ENCODE measurements at places on chromosomes 13 and 19.

GRCh38 chr19:47063874-47064273 lies 15.4 kb upstream of the TMEM160 start:
- DNase-seq: no peak

- no peak for DNase-seq
Measured at GRCh38 chr19:51784922-51785690, 9.9 kb upstream of the FPR3 start.

DNA sequence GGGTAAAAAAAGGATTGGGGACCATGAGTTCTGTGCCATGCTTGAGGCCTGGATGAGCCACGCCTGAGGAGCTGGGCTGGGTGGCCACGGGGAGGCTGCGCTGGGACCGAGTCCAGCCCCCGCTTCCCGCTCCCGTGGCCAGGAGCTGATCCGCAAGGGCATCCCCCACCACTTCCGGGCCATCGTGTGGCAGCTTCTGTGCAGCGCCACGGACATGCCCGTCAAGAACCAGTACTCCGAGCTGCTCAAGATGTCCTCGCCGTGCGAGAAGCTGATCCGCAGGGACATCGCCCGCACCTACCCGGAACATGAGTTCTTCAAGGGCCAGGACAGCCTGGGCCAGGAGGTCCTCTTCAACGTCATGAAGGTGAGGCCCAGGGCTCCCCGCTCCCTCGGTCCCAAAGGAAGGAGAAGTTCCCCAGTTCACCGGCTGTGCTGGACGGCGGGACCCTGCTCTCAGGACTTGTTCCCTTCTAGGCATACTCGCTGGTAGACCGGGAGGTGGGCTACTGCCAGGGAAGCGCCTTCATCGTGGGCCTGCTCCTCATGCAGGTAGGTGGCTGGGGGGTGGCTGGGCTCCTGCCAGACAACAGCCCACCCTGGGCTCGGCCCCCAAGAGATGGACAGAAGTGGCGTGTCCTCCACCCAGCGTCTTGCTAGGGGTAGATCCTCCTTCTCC lies 18.9 kb downstream of the EVI5L start:
- DNase-seq: no peak

DNA sequence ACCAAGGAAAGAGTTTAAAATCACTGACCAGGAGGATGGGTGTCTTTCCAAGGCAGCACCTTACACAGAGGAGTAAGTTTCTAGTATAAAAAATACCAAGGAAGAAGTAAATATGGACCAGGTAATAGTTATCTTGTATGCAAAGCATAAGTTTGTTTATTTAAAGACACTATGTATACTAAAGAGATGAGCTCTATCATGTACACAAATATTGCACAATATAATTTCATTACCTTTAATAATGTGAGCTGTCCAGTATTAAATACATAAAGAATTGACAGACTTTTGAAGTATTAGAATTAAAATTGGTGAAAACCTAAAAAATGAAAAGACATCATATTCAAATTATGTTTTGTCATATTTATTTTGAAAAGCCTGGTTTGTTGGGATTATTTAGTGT lies 322.0 kb upstream of the MIR17HG start:
- no peak for DNase-seq

GRCh38 chr13:109666656-109667055 lies 119.7 kb downstream of the IRS2 start:
- DNase-seq: no peak

DNA sequence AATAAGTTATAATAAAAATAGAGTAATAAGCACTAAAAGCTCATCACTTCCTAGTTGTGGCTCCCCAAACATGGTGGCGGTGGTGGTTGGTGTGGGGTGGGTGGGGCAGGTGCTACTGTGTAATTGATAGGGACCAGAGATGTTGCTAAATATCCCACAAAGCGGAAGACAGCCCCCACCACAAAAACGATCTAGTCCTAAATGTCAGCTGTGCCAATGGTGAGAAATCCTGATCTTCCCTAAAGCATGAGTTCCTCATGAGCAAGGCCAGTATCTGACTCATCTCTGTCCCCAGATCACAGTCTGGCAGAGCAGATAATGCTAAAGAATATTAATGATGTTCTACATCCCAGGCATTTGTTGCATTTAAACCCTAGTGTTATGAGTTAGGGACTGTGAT lies 1.9 kb upstream of the EDDM13 start:
- DNase-seq: no peak

- no peak for DNase-seq
Measured at GRCh38 chr13:107138486-107138885, 570.5 kb upstream of the ARGLU1 start.

DNA sequence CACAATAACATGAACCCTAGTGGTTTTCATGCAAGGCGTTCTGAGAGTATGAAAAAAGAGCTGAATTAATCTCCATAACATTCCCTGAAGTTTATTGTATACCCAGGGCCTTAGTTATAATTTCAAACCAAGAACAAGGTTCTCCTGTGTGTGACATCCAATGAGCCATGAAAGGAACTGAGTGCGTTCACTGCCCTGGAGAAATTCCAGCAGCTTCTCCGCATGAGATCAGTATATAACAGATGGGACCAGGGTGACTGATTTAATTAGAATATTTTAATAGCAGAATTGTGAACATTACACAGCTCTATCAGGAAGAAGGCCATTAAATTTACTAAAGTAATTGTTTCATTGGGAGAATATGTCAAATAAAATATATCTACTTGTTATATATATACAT lies 1190.5 kb upstream of the SLC10A2 start:
- DNase-seq: no peak

- no peak for DNase-seq
Measured at GRCh38 chr19:2415281-2415972, 12.0 kb downstream of the TIMM13 start.

DNA sequence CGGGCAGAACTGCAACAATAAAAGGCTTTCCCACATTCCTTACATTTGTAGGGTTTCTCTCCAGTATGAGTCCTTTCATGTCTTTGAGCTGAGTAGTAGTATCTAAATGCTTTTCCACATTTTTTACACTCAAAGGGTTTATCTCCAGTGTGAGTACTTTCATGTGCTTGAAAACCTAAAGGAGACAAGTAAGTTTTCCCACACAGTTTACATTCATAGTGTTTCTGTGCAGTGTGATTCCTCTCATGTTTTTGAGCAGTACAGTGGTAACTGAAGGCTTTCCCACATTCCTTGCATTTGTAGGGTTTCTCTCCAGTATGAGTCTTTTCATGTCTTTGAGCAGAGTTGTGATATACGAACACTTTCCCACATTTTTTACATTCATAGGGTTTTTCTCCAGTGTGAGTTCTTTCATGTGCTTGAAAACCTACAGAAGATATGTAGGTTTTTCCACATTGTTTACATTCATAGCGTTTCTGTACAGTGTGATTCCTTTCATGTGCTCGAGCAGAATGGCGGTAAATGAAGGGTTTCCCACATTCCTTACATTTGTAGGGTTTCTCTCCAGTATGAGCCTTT lies 47.0 kb downstream of the ZNF44 start:
- no peak for DNase-seq

GRCh38 chr13:22517544-22517943 lies 663.2 kb upstream of the SGCG start:
- no peak for DNase-seq

DNA sequence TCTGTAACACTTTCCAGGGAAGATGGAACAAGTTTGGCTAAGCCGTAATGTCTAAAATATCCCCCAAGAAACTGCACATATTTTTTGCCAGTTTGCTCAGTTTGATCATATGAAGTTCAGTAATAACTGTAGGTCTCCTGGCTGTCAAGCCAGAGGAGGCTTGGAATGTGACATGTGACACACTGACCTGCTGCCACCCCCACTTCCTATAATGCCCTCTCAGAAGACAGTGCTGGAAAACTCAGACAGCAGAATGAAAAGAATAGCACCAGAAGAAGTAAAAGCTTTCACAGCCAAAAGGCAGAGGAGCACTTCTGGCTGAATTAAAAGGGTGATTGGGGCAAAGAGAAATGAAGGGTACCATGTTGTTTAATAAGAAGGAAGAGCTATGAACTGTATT lies 67.4 kb upstream of the UBAC2 start:
- no peak for DNase-seq

DNA sequence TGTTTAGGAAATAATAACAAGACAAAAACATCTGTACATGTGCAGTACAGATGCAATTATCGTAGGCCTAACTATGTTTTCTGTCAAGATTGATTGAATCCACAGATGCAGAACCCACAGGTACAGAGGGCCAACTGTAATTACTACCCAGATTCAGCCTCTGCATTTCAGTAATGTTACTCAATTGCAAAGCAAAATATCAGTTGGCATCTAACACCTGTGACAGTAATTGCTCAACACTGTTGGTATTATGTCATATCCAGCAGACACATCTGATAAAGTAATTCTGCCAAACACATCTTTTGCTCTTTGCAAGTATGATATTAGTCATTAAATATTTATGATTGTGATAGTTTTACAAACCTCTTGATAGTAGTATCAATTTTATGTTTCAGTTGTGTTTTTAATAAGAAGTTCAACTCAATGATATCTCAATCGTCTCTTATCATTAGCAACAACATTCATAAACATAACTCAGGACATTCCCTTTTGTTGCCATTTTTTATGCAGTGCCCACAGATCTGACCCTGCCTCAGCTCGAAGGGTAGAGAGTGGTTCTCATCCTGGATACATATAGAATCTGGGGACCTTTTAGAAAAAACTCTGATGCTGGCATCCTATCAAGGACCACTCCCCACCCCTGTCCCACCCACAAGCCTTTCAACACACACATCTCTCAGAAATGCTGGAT lies 104.7 kb downstream of the MYCBP2 start:
- no peak for DNase-seq

DNA sequence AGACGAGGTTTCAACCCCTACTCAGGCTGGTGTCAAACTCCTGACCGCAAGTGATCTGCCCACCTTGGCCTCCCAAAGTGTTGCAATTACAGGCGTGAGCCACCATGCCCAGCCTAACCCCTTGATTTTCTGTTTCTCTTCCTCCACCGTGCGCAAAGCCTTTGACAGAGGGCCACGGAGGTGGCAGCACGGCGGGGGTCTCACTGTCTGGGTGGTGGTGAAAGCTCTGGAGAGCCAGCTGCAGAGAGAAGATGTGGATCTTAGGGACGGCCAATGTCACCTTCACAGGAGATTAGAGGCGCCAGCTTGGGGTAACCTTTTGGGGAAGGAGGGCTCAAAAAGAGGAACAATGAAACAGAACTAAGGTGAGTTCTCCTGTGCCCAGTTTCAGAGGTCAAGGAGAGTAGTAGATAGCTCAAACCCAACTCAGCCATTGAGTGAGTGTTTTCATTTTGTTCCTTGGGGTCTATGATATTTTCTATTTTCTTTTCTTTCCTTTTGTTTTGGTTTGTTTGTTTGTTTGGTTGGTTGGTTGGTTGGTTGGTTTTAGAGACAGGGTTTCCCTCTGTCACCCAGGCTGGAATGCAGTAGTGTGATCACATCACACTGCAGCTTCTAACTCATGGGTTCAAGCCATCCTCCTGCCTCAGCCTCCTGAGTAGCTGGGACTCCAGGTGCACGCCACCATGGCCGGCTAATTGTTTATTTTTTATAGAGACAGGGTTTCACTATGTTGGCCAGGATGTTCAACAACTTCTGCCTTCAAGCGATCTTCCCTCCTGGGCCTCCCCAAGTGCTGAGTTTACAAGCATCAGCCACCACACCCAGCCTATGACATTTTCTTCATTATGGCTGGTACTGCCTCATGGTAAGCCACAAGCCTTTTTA lies 37.7 kb downstream of the GPR42 start:
- no peak for DNase-seq

DNA sequence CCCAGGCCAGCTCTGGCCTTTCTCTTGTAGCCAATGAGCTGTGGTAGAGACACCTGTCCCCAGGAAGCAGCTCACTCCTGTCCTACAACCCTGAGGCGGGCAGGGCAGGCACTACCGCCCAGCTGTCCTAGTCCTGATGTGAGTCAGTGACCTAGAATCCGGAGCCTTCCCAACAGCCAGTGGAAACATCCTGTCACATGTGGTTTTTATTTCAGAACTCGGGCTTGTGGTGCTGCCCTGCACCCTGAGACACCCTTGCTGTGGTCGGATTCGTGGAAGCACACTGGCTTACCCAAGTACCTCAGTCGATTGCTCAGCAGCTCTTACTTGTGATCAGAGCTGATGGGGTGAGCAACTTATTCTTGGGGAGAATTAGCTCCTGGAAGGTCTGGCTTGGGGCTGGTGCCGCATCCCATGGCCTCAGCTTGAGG lies 83.6 kb upstream of the ARHGEF7 start:
- peak; percentile 84 for DNase-seq

DNA sequence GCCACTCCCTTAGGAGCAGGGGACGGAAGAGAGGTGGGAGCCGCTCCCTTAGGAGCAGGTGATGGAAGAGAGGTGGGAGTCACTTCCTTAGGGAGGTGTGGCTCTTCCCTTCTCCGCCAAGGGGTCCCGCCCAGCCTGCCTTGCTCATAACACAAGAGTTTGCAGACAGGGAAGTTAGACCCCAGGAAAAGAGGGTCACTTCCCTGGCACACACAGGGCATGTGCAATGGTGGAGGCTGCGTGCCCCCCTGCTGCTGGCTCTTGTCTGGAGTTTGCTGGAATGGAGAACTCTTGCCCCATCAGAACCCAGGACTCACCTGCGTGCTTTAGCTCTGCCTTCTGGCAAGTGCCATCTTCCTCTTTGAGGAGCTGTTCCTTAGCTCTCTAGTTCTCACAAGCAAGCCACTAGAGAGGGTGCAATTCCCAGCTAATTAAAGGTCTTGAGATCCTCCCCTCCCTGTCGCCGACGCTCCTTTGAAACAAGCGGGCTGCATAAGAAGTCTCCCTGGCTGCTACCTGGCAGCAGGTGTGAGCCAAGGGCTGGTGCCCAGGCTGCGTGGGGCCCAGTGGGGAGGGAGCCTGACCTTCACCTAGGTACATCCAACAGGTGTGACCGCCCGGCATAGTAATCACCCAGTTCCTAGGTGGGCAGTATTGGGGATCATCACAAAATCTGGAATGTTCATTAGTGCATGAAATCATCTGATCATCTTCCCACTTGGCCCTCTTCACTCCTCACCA lies 281.6 kb downstream of the ZNF536 start:
- no peak for DNase-seq

GRCh38 chr13:94286581-94286980 lies 192.9 kb downstream of the DCT start:
- no peak for DNase-seq

DNA sequence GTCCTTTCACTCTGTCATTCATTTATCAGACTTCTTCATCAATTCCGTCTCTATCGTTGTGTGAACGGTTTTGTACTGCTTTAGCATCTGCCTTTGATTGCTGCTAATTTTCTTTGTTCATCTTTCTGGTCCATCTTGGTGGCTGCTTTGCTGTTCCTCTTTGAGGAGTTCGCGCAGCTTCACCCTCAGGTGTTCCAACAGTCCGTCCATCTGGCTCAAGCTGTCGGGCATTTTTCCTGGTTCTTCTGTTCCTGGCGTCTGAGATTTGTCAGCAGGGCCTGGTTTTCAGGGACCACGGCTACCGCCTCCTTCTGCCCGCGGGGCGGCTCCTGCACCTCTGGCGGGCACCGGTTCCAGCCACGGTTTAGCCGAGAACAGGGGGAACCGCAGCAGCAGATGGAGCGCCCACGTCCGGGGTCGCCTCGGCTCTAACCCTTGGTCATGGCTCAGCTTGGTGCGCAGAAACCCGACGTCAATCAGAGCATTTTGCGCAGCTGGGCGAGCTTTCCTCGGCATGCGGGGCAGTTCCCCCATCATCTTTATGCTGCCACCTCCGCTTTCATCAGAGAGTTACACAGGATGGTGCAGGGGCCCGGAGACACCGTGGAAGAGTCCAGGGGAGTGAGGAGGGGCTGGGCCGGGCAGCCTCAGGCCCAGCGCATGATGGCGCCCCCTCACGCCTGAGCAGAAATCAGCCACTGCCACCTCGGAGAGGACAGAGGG lies 89.5 kb downstream of the ZNF100 start:
- DNase-seq: no peak

- DNase-seq: no peak
Measured at GRCh38 chr13:93700115-93700514, 473.5 kb downstream of the GPC6 start.

GRCh38 chr19:10290357-10290875 lies 664 bp downstream of the ICAM5 start:
- DNase-seq: no peak
